ENCODE measurements at places on chromosomes 1 and 21.

- no peak for DNase-seq
Measured at GRCh38 chr1:239840790-239841189, 250.9 kb upstream of the FMN2 start.

DNA sequence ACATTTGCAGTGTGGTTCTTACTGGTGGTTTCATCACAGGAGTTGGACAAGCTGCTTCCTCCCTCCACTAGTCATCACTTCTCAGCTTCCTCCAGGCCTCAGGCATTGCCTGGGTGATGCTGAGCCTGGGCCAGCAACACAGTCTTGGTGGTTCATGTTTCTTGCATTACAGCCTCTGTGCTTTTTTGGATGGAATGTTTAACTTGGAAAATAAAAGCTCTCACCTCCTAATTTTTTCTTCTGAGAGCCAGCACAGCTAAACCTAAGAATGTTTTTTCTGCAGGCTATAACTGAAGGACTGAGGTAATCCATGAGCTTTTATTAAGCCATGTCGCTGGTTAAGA, 66.1 kb upstream of the RHOU start:
- DNase-seq, result no peak

DNA sequence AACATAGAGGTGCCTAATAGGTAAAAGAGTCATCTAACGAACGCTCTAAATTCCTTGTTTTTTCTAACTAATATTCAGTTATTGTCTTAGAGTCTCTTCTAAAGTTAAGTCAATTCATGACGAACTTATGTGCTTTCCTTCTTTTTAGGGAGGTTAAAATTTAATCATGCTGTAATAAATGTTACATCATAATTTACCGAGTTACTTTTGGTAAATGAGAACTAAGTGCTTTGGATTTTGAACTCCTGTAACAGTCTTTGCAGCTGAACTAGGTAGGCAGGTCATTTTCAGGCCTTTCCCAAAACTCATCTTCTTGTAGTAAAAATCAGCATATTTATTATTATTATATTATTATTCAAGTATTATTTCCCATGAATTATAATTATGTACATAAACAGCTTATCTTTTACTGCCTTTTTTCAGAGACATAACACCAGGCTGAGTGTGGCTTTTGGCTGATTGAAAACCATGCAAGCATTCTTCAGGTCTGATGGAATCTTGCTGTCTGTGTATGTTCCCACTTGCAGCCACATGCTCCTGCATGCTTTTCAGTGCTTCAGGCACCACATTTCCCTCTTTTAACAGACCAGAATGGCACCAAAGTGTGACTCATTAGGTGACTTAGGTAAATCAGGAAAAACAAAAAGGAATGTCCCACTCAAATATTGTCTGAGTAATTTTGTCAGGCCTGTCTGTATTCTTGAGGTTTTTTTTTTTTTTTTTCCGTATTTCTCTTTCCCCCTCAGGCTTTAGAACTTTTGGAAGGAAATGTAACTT, 81.0 kb upstream of the CD55 start:
- no peak for DNase-seq

- no peak for DNase-seq
Measured at GRCh38 chr1:145891143-145891542, 5.5 kb upstream of the ANKRD35 start.

DNA sequence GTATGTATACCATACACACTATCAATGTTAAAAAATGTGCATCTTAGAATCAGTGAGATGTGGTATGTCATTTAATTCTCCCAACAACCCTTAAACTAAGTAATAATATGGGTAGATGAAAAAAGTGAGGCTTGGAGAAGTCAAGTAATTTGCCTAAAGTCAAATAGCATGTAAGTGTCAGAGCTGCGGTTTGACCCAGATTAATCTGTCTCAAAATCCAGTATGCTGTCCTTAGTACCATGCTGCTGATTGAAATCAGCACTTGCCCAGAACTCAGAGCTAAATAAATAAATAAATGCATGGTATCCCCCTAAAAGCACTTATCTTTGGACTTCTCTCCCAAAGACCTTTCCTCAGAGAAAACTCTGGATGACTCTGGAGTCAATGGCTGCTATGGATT, 16.7 kb downstream of the BCL9 start:
- no peak for DNase-seq

DNA sequence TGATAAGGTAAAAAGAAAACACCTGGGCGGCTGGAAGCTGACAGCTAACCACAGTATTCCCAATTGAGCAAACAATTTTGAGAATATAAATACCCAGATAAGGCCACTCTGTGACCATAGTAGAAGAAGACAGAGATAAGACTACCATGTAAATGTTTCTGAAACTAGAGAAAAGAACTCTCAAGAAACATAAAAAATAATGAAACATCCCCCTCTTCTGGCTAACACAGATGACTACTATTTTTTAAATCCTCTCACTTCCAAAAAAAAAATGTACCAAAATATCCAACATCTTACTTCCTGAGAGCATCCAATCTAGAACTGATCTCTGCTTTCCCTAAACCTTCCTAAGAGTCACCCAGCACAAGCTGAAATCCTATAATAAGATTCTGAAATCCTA, 125.9 kb downstream of the HFM1 start:
- no peak for DNase-seq

- DNase-seq, result no peak
Measured at GRCh38 chr1:110218739-110219138, 8.6 kb downstream of the KCNC4 start.

DNA sequence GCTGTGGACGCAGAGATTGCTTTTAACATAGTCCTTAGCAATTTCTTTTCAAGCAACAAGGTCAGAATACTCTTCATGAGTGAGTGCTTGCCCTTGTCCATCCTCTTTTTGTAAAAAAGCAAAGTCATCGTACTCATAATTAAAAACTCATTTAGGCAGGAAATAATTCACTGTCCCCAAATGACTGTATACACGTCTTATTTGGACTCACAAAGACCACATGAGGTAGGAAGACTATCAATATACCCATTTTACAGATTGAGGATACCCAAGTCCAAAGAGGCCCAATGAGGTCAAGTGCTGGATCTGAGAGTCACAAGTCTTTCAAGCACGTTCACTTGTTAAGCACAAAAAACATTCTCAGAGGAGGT, 13.2 kb downstream of the ITPKB start:
- DNase-seq, result no peak

GRCh38 chr1:69491416-69491815, 76.3 kb upstream of the LRRC7 start:
- DNase-seq, result no peak

DNA sequence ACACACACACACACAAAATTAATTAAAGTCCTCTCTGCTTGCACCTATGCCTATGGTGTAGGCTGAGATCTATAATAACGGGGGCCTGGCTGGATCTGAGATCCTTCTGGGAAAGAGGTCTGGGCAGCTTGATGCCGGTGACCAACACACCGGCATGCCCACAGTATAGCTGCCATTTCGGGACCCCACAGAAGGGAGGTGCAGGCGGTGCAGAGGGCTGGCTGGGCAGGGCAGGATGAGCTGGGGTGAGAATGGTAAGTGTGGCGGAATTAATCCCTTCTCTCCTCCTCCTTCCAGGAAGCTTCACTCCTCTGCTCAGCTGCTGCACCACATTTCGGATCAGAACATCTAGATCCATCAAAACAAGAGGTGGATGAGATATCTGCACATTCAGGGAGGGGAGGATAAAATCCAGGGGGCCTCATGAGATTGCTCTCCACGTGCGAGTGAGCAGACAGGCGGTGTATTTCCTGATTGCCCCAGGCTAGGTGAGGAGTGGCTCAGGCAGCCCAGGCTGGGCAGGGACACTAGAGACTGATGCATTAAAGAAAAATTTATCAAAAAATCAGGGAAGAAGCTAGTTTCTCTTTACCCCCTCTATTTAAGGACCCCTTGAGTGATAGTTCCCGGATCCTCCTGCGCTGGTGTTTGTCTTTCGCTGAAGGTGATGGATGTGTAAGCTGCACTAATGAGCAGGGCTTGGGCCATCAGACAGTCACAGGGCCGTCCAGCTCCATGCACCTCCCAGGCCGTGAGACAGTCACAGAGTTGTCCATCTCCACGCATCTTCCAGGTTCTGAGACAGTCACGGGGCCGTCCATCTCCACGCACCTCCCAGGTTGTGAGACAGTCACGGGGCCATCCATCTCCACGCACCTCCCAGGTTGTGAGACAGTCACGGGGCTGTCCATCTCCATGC, 449.9 kb downstream of the PTPRU start:
- no peak for DNase-seq

DNA sequence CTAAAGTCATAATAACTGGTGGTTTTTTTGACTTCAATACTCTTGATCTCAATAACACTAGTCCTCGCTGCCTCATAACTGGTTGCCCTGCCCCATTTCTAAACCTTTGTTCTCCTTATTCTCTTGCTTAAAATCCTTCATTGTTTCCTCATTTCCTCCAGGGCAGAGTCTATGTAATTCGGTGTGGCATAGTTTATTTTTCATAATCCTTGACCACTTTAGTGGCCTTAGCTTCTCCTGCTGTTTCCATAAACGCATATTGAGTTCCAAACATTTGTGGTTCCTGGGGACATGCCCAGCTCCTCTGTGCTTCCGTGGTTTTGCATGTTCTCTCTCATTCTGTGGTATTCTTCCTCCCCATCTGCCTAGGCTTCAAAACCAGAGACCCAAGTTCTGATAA, 19.0 kb upstream of the TLCD4 start:
- DNase-seq, result no peak

- no peak for DNase-seq
Measured at GRCh38 chr1:179867493-179868330, 9.9 kb downstream of the TOR1AIP2 start.

- DNase-seq, result no peak
Measured at GRCh38 chr1:240304466-240304865, 212.8 kb downstream of the FMN2 start.

DNA sequence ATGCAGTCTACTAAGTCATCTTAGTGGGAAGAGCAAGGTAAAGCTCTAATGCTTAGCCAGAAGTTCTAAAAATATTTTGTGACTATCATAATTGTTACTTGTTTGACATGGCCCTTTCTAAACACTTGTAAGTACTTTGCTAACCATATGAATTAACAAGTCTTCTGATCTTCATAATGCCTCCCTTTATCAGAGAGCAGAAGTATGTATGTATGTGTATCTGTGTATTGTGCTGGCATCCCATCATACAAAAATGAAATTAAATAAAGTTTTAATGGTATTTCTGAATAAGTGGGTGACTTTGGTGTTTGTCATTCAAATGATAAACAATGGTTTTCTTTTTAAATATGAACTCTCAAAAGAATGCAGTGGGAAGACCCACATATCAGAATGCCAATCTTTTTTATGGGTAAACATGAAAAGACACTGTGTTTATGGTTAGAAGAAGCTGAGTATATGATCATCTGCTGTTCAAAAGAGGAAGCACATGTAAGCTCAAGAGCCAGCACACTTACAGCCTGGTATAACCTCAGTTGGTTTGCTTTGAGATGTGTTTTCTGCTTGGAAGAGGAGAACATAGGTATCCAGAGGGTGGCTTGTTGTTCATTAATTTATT, 159.6 kb downstream of the CLEC20A start:
- DNase-seq, result no peak

DNA sequence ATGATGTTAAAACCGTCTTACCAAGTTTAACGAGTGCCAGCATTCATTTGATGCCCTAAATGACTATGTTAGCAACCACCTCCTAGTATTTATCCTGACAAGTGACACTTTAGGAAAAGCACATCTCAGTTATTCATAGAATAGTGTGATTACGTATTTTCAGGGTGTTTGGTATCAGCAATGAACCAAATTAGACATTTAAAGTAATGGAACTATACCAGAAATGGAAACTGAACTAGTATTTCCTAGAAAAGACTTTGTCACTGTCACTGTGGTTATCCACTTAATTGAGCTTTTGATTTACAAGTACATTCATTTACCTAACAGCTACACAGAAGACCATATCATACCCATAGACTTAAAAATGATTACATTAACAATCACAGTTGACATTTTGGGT, 3.6 kb upstream of the IL12RB2 start:
- DNase-seq, result no peak

- DNase-seq, result no peak
Measured at GRCh38 chr1:27314169-27314568, 7.8 kb upstream of the TMEM222 start.

DNA sequence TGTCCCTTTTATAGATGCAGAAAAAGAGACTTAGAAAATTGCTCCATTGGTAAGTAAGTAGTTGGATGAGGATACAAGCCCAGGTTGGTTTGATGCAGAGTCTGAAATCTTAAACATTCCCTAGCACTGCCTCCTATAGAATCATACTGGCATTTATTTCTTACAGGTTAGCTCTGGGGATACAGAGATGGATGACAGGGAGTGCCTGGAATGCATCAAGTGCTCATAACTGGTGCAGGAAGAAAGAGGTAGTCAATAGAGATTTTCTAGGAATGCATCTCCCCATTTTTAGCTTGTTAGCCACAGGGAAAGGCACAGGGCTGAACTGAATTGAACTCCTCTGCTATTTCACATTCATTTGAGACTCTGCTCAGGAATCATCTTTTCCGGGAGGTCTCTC, 269.0 kb upstream of the USP24 start:
- no peak for DNase-seq

DNA sequence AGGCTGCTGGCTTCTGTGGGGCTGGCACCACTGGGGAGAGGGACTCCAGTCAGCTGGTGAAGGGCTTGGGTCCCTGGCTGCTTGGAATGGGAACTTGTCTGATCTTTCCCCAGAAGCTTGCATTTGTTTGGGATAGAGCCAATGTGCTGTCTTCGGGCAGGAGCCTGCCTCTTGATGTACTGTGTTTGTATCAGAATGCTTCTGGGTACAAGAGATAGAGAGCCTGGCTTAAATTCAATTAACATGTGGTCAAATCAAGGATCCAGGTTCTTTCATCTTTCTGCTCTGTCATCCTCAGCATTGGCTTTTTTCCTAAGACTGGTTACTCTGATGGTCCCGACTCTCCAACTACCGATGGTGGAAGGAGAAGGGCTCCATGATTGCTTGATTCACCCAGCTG, 16.0 kb upstream of the PROK1 start:
- DNase-seq, result no peak

DNA sequence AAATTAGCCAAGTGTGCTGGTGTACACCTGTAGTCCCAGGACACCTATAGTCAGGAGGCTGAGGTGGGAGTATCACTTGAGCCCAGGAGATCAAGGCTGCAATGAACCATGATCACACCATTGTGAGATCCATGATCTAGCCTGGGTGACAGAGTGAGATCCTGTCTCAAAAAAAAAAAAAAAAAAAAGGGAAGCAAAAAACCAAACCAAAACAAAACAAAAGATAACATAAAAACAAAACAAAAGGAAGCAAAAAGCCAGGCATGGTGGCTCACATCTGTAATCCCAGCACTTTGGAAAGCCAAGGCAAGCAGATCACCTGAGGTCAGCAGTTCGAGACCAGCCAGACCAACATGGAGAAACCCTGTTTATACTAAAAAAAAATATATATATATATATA, 9.4 kb upstream of the AKR1A1 start:
- DNase-seq, result no peak

DNA sequence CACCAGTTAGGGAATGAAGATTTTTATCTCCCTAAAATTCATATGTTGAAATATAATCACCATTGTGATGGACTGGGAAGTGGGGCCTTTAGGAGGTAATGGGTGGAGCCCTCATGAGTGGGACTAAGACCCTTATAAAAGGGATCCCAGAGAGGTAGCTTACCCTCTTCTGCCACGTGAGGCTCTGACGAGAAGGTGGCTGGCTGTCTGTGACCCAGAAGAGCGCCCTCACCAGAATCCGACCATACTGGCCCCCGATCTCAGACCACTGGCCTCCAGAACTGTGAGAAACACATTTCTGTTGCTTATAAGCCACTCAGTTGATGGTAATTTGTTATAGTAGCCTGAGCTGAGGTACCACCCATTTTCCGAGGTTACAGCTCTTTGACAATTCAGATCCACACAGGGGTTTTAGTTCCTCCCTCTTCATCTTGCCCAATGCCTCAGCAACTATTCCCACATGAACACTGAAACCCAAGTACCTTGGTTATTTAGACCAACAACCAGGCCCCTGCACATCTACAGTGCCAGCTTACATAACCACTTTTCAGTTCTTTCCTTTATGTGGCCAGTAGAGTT, 27.6 kb upstream of the HUNK start:
- no peak for DNase-seq

Data from activated T-cell treated with anti-CD3 and anti-CD28 coated beads for 48 hours (primary cell).